ENCODE measurements at places on chromosomes 3 and 15.

DNA sequence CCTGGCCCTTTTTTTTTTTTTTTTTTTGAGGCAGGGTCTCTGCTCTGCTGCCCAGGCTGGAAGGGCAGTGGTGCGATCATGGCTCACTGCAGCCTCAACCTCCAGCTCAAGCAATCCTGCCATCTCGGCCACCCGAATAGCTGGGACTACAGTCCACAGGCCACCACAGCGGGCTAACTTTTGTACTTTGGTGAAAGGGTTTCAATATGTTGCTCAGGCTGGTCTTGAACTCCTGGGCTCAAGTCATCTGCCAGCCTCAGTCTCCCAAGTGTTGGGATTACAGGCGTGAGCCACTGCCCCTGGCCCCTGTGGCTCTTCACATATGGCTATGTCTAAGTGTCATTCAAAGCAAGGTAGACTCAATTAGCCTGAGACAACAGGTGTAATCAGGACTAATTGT is 8.8 kb upstream of the DPPA2 start:
- no peak for DNase-seq

GRCh38 chr15:85743392-85744055 is 51.2 kb downstream of the KLHL25 start:
- no peak for DNase-seq

GRCh38 chr3:15756505-15756904 is 41.3 kb downstream of the ANKRD28 start:
- no peak for DNase-seq

- no peak for DNase-seq
Observed at GRCh38 chr3:124851136-124851535, 36.0 kb downstream of the ITGB5 start.

DNA sequence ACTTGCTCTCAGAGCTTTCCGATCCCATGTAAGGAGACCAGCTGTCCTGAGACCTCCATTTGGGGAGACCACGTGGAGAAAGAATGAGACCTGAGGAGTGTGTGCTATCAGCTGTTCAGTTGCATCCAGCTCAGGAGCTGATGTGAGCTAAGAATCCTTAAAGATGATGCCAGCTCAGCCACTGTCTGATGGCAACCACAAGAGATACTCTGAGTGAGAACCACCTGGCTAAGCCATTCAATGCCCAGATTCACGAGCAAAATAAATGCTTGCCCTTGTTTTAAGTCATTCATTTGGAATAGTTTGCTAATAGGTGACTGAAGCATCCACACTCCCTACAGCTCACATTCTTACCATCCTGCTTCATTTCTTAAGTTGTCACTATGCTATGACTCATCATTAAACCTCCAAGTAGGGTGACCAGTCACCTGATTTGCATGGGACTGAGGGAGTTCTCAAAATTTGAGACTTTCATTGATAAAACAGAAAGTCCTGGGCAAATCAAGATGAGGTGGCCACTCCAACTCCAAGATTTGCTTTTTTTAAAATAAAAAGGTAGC is 56.4 kb downstream of the SPTSSB start:
- DNase-seq = no peak

- no peak for DNase-seq
Observed at GRCh38 chr3:30685267-30685667, 78.9 kb downstream of the TGFBR2 start.

DNA sequence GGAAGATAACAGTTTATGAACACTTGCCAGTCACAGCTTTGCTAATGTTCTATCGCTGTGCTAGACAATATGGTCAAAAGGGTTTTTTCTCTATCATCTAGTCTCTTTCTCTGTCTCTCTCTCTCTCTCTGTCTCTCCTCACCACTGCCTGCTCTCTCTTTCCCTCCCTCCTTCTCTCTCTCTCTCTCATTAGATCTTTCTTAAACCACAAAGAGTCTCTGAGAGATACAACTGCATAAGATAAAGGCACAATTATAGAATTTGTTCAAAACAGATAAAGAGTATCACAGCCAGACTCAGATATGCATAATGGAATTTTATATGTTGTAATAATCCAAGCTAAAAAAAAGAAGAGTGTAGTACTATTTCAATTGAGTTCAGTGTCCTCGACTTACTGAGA is 258.4 kb downstream of the MECOM start:
- DNase-seq = no peak

DNA sequence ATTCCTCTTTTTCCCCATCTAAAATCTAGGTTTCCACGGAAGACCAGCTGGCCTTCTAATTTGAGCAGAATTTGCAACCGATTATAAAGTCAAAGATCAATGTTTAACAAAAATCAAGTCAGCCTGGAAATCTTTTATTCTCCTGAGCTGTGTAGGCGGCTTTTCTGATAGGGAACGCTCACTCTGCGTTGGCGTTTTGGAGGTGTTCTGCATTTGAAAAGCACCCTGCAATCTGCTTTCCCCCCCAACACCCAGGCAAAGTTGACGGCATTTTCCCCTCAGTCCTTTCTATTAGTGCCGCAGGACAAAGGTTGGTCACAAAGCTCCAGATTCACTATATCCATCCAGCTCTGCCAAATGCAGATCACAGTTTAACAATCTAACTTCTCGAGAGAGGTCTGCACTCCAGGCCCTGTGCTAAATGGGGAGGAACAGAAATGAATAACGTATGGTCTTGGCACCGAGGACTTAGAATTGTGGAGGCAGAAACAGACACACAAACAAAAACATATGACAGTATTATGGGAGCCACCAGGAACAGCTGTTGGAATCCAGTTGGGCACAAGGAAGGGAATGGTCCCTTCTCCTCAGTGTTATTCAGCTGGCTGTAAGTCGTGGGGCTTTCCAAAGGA is 50.4 kb upstream of the LARS2 start:
- no peak for DNase-seq

GRCh38 chr3:18135060-18135814 is 289.9 kb downstream of the SATB1 start:
- DNase-seq = no peak

DNA sequence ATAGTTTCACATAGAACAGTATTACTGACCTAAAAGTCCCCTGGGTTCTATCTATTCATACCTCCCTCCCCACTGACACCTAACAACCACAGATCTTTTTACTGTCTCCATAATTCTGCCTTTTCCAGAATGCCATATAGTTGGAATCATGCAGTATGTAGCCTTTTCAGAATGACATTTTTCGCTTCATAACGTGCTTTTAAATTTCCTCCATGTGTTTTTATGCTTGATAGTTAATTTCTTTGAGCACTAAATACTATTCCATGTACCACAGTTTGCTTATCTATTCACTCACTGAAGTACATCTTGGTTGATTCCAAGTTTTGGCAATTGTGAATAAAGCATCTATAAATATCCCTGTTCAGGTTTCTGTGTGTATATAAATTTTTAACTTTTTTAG is 77.7 kb upstream of the GPR149 start:
- DNase-seq = no peak

DNA sequence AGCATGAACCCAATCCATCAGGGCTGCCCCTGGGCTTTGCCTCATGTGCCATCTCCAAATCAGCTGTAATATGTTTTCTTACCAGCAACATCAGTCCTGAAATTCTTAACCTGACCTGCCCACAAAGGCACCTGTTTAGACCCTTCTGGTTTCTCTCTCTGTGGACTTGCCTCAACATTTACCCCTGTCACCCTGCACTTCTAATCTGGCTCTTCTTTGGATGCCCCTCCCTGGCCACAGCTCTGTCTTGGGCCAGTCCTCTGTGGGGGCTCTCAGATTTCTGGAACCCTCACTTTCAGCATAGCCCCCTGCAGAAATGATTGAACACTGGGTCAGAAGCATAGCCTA is 168.7 kb upstream of the STAC start:
- DNase-seq = no peak

DNA sequence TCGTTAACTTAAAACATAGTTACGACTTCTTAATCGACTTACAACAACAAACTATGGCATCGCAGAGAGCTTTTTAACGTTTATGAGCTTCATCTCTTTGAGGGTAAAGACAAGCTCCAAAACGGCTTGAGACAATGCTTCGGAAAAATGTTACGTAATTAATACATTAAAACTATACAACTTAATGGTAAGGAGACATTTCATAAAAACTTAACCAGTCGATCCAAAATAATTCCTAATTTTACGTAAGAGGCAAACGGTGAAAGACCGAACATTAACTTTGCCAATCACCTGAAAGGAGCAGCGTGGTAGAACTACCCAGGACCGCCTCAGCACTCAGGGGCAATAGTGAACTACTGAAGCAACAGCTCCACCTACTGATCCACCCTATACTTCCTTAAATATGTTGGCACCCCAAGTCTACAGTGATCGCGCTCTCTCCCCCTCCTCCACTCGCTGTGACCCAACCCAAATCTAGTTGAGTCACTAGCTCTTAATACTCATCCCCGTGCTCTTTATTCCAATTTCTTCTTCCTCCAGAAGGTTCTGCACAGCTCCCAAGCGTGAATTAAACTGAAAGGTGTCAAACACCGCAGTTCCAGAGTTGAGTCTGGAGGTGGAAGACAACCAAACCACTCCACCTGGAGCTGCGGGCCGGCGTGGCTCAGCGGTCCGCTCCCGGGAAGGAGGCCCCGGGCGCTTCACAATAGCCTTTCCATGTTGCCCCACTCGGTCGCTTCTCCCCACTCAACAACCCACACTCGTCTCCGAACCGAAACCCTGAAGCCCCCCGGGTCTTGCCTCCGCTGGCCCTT is 901 bp downstream of the NAA50 start:
- DNase-seq = peak; percentile 27

DNA sequence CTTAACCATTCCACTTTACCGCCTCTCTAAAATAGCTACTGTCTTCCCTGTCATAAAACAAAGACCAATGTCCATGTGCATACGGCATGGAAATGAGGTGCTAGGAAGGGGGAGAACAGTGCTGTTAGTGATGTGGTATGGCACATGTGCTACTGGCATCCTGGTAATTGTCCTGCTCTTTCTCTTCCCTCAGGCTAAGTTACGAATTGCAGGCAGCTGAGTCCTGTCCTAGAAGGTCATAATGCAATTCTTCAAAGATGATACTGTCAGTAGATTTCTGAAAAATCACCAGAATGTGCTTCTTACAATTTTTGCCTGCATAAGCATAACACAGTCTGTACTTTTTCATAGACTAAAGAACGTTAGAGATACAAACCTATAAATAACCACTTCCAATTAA is 216.8 kb downstream of the RSL24D1 start:
- no peak for DNase-seq

- no peak for DNase-seq
Observed at GRCh38 chr3:9147896-9148266, 101.6 kb downstream of the SRGAP3 start.

- DNase-seq = no peak
Observed at GRCh38 chr15:39585871-39586301, 5.0 kb downstream of the THBS1 start.

GRCh38 chr3:143849854-143850549 is 1.7 kb upstream of the SLC9A9 start:
- no peak for DNase-seq

- no peak for DNase-seq
Observed at GRCh38 chr3:183437666-183438564, 9.5 kb upstream of the MCF2L2 start.

- DNase-seq = no peak
Observed at GRCh38 chr3:13303410-13303809, 116.7 kb downstream of the NUP210 start.

- no peak for DNase-seq
Observed at GRCh38 chr3:170839518-170840100, 30.4 kb downstream of the RPL22L1 start.

- no peak for DNase-seq
Observed at GRCh38 chr3:195956577-195956976, 48.2 kb upstream of the TNK2 start.

DNA sequence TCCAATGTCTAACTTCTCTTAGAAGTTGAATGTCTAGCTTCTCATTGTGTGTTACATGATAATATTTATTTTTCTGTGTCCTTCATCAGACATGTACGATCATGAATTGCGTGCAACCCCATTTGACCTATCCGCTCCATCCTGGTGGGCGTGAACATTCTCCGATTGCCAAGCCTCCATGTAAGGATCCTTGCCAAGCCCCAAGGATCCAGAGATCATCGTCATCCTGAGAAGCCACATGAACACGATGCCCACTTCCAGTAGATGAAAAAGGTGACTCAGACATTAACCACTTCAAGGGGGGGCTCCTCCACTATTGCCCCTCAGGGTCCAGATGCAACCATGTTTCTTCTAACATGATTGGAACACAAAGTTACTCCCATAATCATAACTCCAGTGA is 25.5 kb upstream of the KNG1 start:
- DNase-seq = no peak

GRCh38 chr15:63133786-63134185 is 12.1 kb downstream of the LACTB start:
- no peak for DNase-seq

DNA sequence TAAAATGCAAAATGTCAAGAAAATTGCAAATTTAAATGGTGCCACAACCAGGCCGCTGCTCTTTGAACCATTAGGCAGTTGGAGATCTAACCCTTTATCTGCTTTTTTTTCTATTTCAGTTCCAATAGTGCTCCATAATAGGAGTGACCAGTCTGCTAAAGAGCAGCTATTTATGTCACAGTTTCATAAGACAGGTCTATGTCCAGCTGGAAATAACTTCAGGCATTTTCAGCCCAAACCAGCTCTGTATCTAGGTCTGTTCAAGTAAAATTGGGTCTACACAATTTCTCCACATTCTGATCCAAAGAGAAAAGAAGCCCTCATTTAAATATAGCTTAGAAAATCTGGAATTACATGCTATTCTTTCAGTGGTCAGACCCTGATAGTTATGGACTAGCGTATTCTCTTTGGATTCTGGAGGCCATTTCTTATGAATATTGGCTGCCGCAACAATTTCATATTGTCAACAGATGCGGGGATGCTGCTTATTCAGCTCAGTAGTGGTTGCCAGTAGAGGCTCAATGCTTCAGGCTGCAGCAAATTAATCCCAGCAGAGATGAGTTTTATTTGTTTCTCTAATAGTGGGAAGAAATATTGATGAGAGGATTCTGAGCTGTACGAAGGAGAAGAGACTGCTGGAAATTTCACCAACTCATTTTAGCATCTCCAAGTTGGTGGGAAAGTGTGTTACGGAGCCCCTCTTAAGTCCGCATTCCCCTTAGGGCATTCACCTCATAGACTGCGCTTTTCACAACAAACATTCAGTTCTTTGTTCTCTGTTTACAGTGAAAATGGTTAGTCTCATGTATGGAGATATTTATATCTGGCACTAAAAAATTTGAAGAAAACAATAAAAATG is 887.0 kb downstream of the ROBO1 start:
- DNase-seq = no peak

GRCh38 chr3:28867836-28868235 is 413.0 kb upstream of the RBMS3 start:
- no peak for DNase-seq
